Thyroid gland (tissue), 4 donors: ENCODE measurements at places on chromosomes 6 and 20. TPM values are rescaled to one million over a fixed set of nuclear protein-coding genes. Genes with fewer than 3 reads are reported as not detected.

Gene RAET1E
- total RNA-seq: not detected

Gene MCHR2
- total RNA-seq: not detected

Gene BFSP1
- 3.8 TPM for total RNA-seq

Gene TTK
- total RNA-seq: 0.33 TPM

Gene CCN5
- 4.7 TPM for total RNA-seq

Gene C6orf163
- 4.3 TPM for total RNA-seq

Gene SLPI
- 52.4 TPM for total RNA-seq

Gene GFOD1
- 8.5 TPM for total RNA-seq

Gene PPP1R3G
- 0.78 TPM for total RNA-seq

Gene MAFB
- 41.9 TPM for total RNA-seq

Gene GNMT
- 7.5 TPM for total RNA-seq

Gene HTR1B
- not detected for total RNA-seq

Gene IER3
- 17.8 TPM for total RNA-seq

Gene GGTLC1
- 5.9 TPM for total RNA-seq

Gene ULBP2
- not detected for total RNA-seq

Gene DCDC2
- total RNA-seq: 8.7 TPM

Gene BPIFB1
- not detected for total RNA-seq

Gene PXDC1
- total RNA-seq: 78.7 TPM

Gene NRN1
- 10.3 TPM for total RNA-seq
